ENCODE measurements at places on chromosomes 3 and 15. TPM values are rescaled to one million over a fixed set of nuclear protein-coding genes. Genes with fewer than 3 reads are reported as not detected.

GRCh38 chr3:152688313-152688712 is 146.6 kb upstream of the P2RY1 start:
- no peak for DNase-seq

The CNTN3 gene
- not detected for total RNA-seq

DNA sequence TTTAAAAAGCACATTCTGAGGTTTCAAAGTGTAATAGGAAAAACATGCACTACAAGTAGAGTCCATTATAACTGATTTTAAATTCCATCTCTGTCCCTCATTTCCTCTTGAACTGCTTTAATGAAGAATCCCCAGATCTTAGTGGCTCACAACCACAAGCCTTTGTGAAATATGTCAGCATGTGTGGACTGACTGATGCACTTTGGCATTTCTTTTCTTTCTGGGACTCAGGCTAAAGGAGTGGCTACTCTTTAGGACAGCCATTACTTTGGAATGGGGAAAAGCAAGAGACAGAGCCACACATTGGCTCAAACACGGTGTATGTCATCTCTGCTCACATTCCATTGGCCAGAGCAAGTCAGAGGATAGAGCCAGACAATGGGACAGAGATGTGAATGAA is 139.6 kb downstream of the GRM7 start:
- DNase-seq = no peak

- no peak for DNase-seq
These were observed 1.2 kb upstream of the TMEM158 start for GRCh38 chr3:45227071-45227820.

DNA sequence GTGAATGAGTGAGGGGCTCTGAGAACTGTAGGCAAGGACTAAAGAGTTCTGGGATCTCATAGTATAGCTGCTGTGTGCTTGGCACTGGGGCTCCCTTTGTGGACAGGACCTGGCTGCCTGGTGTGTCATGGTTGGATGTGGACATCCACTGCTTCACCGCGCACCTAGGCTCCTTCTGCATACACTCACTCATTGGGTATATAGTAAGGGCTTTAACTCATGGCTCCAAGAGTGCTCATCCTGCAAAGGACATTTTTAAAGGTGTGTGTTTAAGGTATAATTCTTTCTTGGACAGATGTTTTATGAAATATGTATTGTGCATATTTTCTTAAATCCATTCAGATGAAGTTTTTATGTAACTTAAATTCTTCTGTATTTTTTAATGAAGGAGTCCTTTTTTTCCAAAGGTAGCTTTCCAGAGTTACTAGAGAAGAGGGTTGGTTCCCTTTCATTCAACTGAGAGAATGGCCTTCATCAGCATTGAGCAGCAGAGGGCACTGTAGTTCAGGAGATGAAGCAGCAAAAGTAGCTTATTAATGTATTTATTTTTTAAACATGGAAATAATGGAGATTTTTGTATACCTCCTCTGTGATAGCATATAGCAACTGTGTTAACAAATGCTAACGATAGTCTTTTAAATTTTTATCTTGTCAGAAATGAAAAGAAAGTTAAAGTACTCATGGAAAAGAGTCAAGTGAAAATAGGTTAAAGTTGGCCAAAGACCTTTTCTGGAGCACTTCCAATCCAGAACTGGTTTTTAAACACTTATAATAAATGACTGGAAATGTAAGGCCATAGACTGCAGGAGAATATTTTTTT is 25.2 kb downstream of the OXNAD1 start:
- DNase-seq = peak; percentile 79

DNA sequence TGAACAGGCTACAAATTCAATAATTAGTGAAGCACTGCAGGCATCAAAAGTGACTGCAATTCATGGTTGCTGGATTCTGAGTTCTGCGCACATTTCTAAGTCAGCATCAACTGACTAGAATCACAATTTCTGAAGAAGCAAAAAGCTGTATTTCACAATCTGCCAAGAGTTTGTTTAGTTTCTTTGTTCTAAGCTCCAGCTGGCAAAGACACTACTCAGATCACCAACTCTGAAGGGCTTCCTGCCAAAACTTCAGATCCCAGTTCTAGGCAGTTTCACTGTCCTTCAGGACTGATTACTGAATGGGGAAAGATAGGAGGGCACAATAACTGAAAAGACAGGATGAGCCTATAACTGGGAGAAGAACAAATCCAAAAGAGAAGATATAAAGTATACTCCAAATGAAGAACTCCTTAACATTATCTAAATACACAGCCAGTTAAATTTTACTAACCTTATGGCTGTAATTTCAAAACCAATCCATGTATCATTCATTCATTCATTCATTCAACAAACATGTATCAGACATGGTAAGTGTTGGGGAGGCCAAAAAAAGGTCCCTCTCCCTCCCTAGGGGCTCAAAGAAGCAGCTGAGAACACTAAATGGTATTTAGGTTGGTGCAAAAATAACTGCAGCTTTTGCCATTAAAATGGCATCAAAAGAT is 17.1 kb downstream of the TJP1 start:
- DNase-seq = no peak

The CCDC39 gene
- not detected for total RNA-seq

DNA sequence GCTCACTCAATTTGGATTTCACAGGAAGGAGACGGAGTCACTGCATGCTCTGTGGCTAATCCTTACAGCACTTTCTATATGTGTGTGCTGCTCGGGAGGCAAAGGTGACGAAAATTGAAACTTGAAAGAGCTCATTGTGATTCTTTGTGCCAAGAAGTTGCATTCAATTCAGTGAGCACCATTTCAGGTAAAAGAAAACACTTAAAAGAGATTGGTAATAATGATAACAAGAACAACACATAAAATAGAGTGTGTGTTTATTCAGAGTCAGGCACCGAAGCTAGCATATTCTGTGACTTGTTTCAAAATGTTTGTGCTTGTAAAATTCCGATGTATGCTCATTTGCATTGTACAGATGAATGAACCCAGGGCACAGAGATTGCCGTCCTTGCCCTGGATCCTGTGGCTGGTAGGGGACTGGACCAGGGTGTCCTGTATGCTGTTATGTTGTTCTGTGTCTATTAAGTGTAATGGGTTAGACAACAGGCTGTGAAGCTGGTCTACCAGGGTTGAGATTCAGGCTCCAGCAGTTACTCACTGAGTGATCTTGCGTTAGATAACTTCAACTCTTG is 193.3 kb upstream of the PROK2 start:
- peak; percentile 67 for DNase-seq

GRCh38 chr3:94423578-94423977 is 360.7 kb downstream of the NSUN3 start:
- DNase-seq = no peak

- DNase-seq = no peak
These were observed 535.7 kb downstream of the FOXP1 start for GRCh38 chr3:71047616-71048531.

GRCh38 chr3:54008099-54008498 is 114.3 kb upstream of the CACNA2D3 start:
- DNase-seq = no peak

DNA sequence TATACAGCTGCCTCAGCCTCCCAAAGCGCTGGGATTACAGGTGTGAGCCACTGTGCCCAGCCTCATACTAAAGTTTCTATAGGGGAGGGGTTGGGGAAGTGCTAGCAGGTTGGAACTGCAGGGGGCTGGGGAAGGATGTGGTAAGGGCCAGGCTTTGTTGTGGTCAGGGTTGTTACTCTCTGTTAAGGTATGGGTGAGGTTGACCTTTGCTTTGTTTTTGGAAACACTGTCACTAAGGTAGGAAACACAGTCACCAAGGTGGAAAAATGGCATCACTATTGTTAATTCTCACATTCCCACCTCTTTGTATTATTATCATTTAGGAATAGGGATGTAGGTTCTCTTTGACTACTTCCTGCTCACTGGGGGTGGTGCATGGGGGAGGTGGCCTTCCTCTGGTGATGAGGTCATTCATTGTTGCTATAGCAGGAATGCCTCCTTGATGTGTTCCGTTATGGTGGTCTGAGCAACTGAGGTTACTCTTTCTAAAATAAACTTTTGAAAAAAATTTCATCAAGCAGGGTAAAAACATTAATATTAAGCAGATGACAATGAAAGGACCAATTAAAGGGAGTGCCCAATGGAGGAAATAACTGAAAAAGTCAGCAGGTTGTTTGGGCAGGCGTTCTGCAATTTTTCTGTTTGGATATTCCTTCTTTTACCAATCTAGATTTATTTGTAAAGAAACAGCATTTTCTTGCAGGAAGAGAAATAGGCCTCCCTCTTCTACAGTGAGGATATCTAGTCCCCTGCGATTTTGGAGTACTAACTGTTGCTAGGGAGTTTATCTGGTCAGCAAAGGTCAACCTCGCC is 150.5 kb downstream of the WDR76 start:
- peak; percentile 85 for DNase-seq

GRCh38 chr3:30245858-30246622 is 360.4 kb upstream of the TGFBR2 start:
- no peak for DNase-seq

- DNase-seq = no peak
These were observed 37.9 kb downstream of the SERP1 start for GRCh38 chr3:150508401-150508800.

DNA sequence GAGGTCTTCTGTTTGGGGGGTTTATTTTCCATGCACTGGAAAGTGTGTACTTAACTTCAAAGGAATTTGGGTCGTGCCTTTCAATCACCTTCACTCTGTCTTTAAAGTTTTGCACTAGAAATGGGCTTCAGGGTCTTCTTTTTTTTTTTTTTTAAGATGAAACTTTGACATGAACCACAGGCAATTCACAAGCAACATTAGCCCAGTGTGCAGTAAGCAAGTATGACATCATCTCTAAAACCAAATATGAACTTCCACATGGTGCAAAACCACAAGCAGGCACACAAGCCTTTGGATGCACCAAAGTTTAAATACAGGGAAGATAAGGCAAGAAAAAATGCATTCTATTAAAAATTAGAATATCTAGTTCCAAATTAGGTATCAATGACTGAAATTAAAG is 381.9 kb downstream of the ERC2 start:
- DNase-seq = no peak

DNA sequence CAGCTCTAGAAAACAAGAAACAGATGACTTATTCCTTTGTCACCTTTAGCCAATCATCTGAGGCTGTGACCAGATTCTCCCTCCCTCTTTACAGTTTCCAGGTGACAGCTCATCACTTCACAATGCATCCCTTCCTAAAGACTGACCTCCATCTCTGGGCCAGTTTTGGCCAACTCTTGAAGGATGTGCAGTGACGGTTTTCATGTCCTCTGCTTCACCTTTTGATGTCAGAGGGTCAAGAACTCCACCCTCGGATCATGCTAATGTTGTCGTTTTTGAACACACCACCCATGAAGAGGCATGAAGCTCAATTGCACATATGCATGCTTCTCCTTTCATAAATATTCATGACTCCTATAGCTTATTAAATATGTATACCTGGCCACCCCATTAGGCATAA is 161.2 kb upstream of the SYNPR start:
- DNase-seq = no peak

DNA sequence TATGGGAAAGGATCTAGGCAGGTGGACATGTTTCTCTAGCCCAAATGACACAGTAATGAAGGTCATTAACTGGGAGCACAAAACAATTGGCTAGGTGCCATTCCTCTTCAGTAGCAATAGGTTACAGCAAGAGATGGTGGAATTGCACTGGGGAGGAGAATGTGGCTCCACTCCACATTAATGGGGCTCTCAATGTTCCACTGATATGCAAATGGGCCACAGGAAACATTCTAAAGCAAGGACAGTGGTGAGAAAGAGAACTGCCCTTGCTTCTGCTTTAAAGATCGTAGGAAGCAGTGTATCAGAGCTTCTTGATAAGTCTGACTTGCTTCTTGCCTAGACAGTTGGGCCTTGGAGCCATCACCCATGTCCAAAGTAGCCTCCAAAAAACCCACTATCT is 271.4 kb upstream of the PPP2R3A start:
- DNase-seq = no peak

- no peak for DNase-seq
These were observed 278.6 kb downstream of the UBE2E2 start for GRCh38 chr3:23481616-23482278.

The RTP1 gene
- not detected for total RNA-seq

- no peak for DNase-seq
These were observed 724.2 kb upstream of the CFAP20DC start for GRCh38 chr3:59774000-59774399.

DNA sequence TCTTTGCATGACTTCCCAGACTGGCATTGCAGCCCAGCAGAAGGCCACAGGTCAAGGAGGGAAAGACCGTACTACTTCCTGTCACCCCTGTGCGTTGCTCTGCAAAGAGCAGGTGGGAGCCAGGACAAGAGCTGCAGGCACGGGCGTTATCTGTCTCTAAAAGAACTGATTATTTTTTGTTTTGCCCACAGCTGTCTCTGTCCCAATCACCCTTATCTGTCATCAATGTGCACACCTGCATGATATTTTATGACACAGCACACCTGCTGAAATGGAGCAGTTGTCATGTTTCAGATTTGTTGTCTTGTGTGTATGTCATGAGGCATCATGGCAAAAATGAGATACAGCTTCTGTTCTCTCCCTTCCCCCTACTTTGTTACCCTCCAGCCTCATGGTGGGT is 58.8 kb downstream of the SLCO3A1 start:
- no peak for DNase-seq

DNA sequence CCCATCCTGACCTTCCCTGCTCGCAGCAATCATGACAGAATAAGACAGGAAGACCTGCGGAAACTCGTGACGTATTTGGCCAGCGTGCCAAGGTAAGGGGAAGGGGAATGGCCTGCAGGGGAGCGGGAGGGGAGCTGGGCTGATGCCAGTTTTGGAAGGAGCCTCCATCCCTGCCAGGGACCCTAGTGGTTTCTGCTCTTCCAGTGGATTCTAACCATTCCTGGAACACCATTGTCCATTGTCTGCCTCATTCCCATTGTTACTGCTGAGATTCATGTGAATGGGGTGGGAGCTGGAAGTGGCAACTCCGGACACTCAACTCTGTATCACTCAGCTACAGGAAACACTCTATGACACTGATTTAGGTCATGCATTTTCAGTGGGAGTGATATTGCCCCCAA is 242.9 kb upstream of the ROPN1 start:
- no peak for DNase-seq

The BSN gene
- total RNA-seq = 0.09 TPM

DNA sequence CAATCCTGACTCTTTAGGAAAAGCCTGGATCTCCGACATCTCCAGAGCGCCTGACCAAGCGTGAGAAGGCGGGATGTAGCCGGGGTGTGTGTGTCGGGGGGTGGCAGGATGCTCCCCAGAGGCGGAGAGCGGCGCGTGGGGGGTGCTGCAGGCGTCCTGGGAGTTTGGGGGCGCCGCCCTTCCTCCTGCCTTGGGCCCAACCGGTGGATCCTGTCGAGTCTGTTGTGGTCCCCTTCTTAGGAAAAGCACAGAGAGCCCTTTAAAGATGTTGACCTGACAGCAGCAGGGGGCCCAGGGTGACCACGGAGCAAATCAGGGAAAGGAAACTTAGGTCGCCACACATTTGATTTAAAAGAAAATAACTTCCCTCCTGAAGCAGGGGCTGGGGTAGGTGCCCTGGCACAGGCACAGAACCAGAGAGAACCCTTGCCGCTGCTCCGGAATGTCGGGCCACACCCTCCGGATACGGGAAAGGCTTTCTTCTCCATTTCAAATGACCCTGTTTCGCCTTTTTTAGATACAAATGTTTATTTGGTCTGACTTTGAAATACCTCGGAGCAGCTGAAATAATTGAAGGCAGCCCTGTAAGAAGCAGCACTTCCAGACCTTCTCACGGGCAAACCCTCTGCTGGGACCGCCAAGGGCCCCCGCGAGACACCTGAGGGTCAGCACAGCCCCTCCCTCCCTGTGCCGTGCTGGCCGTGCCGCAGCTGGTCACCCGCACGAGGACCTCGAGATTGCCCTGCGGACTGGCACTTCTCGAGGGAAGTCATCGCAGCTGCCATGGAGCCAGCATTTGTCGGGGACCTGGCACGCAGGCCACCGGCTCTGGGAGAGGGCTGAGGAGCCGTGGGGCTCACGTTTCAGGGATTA is 102.9 kb upstream of the KLF13 start:
- no peak for DNase-seq

- DNase-seq = no peak
These were observed 635 bp downstream of the TUBGCP5 start for GRCh38 chr15:23038726-23039142.

Data from activated CD4-positive, alpha-beta T cell treated with anti-CD3 and anti-CD28 coated beads for 36 hours (primary cell).